ENCODE measurements at places on chromosomes 6 and 20. TPM values are rescaled to one million over a fixed set of nuclear protein-coding genes. Genes with fewer than 3 reads are reported as not detected.

Gene BTBD3
- total RNA-seq, result 9.1 TPM

Gene SLC35F1
- total RNA-seq, result not detected

Gene LY6G5C
- total RNA-seq, result not detected

Gene FIG4
- total RNA-seq, result 16.5 TPM

Gene NANP
- total RNA-seq, result 2.9 TPM

Gene VPS52
- 30.5 TPM for total RNA-seq

Gene EYA2
- 0.70 TPM for total RNA-seq

Gene WFDC9
- total RNA-seq, result not detected

Gene PXMP4
- total RNA-seq, result 4.5 TPM

Gene LGSN
- total RNA-seq, result not detected

Gene RBCK1
- total RNA-seq, result 59.2 TPM

Gene SRMS
- total RNA-seq, result not detected

Gene FBXO5
- total RNA-seq, result 0.82 TPM

Gene SLC22A2
- total RNA-seq, result not detected
